ENCODE measurements at places on chromosomes 5 and 9.

DNA sequence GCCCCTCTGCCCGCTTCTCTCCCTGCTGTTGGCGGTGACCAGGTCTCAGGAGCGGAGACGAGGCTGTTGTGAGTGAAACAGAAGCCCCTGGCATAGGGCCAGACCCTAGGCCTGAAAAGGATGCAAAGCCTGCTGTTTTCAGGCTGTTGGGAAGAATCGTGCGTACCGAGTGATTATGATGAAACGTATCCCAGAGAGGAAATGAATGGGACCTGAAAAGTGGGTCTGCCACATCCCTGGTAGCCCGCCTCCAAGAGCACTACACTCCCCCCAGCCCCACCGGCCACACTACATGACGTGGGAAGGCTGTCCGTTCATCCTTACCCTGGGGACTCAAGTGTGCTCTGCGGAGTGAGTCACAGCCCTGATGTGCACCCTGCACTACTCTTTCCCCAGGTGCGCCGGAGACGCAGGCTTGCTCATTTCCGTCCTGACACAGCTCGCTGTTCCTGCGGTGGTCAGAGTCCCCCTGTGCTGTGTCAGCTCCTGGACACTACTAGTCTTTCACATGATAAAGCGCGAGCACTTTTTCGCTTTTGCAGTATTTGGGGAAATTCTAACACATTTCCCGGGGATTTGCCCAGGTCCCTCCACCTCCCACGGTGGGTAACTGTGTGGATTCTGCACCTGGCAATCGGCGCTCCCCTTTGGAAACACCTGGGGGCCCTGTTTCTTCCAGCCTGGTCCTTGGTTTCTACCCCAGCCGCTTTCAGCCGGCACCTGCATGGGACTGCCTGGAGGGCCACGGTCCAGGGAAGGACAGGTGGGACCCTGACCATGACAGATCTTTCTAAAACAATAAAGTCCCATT, 91.5 kb downstream of the ANKRD33B start:
- DNase-seq, result no peak

DNA sequence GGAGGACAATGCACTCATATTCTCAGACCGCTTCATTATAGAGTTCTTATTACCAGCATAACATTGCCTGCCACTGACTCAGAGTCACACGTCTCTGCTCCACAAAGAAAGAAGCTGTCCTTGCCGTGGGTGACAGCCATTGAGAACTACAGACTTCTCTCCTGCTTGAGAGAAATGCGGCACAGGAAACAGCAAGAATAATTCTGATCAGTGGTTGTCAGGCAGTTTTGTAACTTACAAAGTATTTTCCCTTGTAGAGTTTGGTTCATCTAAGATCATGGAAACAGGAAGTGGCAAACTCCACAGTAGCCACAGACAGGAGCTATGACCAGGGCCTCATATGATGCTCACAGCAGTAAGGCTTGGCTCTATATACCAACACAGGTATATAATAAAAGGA, 47.0 kb downstream of the KCNV2 start:
- no peak for DNase-seq

- no peak for DNase-seq
Observed at GRCh38 chr9:137190315-137190856, 1.9 kb downstream of the SSNA1 start.

DNA sequence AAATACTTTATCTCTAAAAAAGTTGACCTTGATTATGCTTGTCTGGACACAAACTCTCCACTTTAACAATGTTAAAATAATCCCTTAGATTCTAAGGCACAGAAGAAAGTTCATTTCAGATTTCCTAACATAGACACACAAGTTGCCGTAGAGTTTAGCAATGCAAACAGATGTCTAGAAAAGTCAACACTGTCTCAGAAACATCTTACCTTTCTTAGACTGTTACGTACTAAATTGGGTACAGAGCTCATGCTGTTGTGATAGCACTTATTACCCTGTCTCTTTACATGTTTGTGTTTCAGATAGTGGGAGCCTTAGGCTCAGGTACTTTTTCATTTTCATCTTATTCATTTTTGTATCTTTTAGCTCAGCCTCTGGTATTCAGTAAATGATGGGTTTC, 52.0 kb downstream of the C5 start:
- DNase-seq, result no peak

GRCh38 chr5:107232788-107233187, 437.9 kb downstream of the EFNA5 start:
- DNase-seq, result no peak

DNA sequence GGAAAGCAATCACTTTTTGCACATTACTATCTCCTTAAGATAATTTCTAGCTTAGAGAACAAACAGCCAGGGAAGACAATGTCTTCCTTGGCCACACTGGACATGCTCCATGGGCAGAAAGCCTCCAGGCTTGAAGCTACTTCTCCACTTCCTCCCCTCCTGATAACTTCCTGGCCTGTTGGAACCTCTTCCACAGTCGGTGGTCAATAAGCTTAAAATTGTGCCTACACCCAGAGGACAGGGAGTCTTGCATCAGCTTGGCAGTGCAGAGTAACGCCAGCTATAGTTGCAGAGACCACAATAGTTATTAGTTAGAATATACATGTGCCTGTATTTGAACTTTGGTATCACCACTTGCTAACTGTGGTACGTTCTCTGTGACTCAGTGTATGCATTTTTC, 58.1 kb upstream of the ABCA1 start:
- DNase-seq, result no peak

GRCh38 chr9:98867429-98868168, 60.1 kb downstream of the GALNT12 start:
- peak; percentile 2 for DNase-seq

DNA sequence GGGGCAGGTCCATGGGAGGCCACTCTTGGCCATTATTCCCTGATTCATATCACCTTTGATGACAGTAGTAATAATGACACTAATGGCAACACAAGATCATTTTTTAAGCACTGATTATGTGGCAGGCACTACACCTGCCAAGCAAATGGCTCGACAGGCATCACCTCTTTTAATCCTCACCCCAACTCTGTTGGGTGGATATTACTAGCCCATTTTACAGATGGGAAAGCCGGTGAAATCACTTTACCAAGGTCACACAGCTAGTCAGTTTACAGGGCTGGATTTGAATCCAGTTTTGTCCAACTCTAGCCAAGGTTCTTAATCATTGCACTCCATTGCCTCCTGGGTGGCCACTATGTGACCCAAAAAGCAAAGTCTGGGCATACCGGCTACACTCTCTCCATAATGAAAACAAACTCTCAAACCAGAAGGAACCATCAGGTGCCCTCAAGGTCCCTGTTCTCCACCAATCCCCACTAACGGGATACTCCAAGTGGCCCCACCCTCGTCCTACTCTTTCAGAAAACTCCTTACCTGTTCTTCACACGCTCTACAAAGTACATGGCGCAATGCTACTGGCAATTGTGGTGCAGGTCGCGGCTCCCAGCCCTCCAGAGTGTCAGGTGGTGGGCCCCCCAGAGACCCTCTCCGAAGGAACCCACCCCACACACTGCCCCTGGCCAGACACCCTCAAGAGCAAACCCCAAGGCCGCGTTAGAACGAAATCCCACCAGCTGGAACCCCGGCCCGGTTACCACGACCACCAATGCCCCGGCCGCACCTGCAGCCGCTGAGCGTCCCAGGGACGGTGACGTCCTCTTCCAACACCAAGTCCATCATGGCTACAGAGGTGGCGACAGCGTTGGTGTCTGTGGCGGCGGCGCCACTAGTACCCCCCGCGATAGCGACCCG, 572 bp downstream of the CDK5RAP2 start:
- no peak for DNase-seq

DNA sequence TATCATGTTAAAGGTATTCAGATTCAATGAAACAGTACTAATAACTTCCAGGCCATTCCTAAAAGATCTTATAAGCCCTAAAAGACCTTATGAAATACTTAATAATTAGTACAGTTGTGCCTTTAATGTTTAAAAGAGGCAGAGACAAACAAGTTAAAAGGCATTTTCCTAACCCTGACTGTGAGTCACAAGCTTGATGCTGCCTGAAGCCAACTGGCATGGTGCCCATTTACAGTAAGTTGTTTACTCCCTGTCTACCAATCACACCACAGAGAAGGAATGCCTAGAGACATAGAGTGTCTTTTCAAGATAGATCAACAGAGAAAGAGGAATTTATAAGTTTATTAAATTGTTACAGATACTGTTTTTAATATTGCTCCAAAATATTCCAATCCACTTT, 47.8 kb downstream of the NR3C1 start:
- DNase-seq, result no peak

GRCh38 chr9:5825895-5826622, 6.9 kb downstream of the ERMP1 start:
- DNase-seq, result no peak

- no peak for DNase-seq
Observed at GRCh38 chr9:79573412-79573923, 1.7 kb downstream of the TLE4 start.

GRCh38 chr9:88476491-88477271, 58.3 kb upstream of the NXNL2 start:
- DNase-seq, result no peak

DNA sequence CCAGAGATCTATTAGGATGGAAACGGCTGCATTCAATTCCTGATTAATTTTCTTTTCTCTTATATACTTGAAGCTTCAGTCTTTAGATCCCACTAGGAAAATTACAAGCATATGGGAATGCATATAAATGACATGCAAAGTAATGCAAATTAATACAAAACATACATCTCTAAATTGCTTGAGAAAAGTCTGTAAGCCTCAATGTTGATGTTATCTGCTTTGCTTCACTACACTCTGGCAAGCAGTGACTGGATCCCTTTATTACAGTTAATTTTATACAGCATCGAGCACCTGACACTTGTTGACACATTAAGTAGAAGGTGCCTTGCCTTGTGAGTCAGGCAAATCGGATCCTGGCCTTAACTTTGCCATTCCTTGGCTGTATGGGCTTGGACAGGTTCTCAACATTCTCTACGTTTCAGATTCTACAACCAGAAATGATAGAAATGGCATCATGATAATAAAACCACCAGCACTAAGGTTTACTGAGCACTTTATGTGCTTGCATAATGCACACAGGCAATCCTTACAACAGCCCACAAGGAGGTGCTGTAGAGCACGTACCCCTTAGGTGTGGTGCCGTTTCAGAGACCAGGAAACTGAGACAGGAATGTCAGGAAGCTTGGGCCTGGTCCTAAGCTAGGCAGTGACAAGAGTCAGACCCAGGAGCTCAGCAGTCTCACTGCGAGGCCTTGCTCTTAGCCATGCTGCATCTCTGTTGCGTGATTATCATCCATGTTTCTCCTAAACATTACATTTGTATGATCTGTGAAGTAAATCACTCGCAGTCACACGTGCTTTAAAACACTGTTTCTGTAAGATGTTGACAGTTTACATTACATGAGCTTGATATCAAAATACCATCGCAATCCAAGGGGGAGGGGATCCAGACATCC, 2.7 kb downstream of the GCNT4 start:
- no peak for DNase-seq

DNA sequence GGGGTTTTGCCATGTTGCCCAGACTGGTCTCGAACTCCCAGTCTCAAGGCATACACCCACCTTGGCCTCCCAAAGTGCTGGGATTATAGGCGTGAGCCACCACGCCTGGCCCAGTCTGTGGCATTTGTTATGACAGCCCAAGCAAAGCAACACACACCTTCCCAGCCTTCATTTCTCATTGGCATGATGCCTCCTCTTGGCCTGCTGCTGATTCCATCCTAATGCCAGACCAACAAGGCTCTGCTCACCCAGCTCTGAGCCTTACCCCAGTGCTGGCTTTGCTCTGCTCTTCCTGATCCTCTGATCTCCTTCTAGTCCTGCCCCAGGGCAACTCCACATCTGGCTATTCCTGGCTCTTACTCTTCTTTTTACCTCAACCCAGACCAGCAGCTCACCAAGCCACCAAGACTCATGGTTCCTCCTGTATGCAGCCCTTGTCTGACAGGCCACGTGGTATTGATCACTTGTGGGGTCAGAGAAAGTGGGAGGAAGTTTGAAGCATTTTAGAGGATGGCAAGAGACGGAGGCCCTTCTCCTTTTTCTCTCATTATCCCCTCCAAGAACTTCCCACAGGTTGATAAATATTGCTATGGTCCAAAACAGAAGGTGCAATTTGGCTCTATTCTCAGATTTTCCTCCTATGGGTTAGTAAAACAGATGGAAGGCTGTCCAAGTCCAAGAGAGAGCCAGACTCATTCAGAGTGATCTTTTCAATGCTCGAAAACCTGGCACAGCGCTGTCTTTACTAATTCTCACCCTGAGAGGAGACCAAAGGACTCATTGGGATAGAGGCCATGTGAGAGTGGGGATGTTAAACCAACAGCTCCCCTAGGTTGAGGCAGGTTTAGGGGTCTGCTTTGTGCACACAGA, 958 bp downstream of the CD180 start:
- no peak for DNase-seq

DNA sequence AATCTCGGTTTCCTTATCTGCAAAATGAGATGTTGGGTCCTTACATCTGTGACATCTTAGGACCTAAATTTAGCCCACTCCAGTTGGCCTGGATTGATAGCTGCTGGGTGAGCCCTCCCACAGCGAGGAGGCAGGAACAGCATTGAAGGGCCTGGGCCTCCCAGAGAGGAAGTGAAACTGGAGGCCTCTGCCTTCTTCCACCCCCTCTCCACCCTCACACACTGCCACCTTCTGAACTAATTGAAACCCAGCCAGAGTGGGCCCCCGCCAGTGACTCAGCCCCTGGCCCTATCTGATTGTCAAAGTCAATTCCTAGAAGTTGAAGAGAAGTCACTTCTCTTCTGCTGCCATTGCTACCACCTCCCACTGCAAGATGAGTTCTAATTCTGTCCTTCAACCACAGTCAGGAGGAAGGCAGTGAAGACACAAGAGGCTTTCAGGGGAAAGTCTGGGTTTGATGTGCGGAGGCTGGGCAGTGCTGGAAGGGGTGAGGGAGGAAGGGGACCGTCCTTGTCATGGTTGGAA, 55.2 kb upstream of the NEK6 start:
- DNase-seq, result no peak

GRCh38 chr9:38488156-38488698, 64.0 kb upstream of the IGFBPL1 start:
- no peak for DNase-seq

- DNase-seq, result no peak
Observed at GRCh38 chr9:127218818-127219217, 45.8 kb upstream of the GARNL3 start.

DNA sequence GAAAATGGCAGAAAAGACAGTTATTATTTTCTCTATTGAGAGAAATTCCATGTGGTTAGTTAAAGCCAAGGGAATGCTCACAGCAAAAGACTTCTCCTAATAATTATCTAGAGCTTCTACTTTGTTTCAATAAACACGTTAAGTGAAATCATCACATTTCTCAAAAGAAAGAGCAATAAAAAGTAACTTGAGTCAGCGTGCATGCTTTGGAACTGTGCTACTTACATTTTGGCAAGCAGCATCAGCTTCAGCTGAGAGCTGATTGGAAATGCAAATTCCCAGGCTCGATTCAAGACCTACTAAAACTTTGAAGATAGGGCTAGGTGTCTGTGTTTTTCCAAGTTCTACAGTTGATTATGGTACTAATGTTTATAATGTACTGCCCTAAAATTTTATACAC, 132.1 kb downstream of the CDH18 start:
- DNase-seq, result no peak

- DNase-seq, result no peak
Observed at GRCh38 chr5:19904766-19905165, 83.2 kb downstream of the CDH18 start.

Data from GOT3 (cell line).